ENCODE measurements at places on chromosomes 16 and 17. TPM values are rescaled to one million over a fixed set of nuclear protein-coding genes. Genes with fewer than 3 reads are reported as not detected.

DNA sequence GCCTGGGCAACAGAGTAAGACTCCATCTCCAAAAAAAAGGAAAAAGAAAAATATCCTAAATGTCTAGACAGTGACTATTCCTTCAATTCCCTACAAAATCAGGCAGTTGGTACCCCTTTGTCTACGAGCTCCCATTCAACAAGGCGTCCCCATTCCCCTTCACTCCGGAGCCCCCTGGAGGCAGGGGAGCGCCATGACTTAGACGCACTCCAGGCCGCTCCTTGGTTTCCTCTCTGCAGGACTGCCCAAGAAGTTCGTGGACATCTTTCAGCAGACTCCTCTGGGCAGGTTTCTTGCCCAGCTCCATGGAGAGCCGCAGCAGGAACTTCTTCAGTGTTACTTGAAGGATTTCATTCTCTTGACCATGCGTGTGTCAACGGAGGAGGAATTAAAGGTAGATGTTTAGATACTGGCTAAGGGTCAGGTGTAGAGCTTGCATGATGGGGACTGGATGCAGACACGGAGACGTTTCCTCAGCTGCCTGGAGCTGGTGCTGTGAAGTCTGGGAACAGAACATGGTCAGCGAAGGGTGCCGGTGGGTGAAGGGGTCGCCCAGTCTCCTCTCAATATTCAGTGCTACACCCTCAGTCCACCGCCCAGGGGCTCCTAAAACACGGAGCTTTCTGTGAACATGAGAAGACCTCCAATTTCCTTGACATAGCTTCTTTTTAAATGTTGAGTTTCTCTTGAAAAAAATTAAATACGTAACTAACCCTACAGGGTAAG lies 53.3 kb upstream of the ENDOV start:
- no peak for DNase-seq

DNA sequence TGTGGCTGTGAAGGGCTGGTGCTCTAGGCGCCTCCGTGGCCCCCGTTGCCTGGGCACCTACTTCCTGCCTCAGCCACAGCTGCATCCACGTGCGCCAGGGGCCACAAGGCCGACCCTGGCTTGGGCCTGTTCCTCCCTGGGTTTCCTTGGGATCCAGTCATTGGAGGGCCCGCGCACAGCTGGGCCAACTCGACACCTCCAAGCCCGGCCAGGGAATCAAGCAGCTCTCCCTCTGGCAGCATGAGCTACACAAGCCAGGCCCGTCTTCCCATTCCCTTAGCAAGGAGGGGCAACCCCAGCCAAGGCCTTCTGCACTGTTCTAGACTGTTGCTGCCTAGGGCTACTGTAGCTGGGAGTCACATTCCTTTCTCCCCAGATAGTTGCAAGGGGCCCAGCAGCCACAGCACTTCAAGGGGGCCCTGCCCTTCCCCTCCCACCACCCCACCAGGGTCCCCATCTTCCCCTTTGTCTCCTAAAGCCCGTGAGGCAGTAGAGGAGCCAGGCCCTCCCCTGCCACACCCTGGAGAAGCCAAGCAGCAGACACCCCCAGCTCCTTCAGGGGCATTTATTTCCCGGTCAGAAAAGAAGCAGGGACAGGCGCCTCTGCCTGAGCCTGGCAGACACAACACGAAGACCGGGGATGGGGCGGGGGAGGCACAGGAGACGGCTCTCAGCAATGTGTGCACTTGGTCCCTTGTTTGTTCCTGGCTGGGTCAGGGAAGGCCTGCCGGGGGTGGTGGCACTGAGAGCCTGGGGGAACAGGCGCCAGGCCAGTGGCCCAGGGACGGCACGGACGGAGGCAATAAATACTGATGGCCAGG lies 3.8 kb downstream of the ARHGDIA start:
- peak; percentile 77 for DNase-seq

- DNase-seq: no peak
Measured at GRCh38 chr16:14187517-14188338, 116.6 kb downstream of the MRTFB start.

- no peak for DNase-seq
Measured at GRCh38 chr16:88807142-88807625, 3.6 kb downstream of the CDT1 start.

DNA sequence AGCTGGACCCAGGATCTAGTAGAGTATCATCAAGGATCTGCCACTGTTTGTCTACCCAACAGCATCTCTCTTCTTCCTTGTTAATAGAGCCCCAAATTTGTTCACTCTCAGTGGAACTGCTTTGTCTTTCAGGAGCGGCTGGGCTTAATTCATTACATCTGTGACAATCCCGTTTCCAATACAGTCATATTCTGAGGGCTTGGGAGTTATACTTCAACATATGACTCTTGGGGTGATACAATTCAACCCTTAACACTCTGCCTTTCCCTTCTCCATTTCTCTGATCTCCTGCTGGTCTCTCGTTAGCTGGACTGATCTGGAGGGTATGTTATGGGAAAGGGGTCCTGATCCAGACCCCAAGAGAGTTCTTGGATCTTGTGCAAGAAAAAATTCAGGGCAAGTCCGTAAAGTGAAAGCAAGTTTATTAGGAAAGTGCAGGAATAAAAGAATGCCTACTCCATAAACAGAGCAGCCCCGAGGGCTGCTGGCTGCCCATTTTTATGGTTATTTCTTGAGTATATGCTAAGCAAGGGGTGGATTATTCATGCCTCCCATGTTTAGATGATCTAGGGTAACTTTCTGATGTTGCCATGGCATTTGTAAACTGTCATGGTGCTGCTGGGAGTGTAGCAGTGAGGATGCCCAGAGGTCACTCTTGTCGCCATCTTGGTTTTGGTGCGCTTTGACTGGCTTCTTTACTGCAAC lies 42.4 kb downstream of the IQCK start:
- no peak for DNase-seq

GRCh38 chr17:82978765-82979349 lies 100.6 kb upstream of the METRNL start:
- no peak for DNase-seq

GRCh38 chr17:48915459-48916282 lies 7.5 kb downstream of the UBE2Z start:
- DNase-seq: peak; percentile 77

Gene AOC3
- not detected for total RNA-seq

Gene CCDC200
- not detected for total RNA-seq

Gene RNU2-1
- total RNA-seq: not detected

Gene GFAP
- total RNA-seq: not detected

DNA sequence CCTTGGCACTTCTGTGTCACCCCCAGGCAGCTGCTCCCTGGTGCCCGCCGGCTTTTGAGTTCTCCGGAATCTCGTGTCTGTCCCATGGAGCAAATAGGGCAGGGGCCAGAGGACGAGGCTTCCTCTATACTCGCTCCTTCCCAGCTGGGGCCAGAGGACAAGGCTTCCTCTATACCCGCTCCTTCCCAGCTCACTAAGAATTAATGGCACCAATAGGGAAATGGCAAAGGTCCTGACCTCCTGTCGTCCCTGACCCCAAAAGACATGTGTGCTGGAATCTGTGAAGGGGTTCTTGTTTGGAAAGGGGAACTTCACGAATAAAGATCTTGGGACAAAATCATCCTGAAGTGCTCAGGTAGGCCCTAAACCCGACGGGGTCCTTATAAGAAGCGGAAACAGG lies 7.6 kb downstream of the SGSH start:
- DNase-seq: no peak

Gene TOB1
- 4.3 TPM for total RNA-seq

- no peak for DNase-seq
Measured at GRCh38 chr16:79597277-79598062, 3.1 kb downstream of the MAF start.

DNA sequence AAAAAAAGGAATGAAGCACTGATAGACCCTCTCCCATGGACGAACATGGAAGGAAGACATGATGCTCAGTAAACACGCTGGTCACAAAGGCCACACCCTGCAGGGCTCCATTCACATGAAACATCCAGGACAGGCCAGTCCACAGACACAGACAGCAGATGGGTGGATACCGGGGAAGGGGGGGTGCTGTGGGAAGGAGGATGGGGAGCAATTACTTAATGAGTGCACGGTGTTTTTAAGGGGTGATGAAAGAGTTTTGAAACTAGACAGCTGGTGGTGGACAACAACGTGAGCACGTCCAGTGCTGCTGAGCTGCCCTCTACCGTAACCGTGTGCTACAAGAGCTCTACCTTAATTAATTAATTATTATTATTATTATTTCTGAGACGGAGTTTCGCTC lies 6.0 kb upstream of the SLC16A3 start:
- DNase-seq: no peak

- DNase-seq: peak; percentile 37
Measured at GRCh38 chr16:87201790-87202189, 115.4 kb downstream of the C16orf95 start.

- DNase-seq: no peak
Measured at GRCh38 chr17:18233803-18234518, 8.5 kb downstream of the LLGL1 start.

- DNase-seq: peak; percentile 58
Measured at GRCh38 chr16:10754941-10755340, 11.3 kb downstream of the NUBP1 start.

Gene TRAPPC2L
- 48.7 TPM for total RNA-seq
